Stimulated activated CD8-positive, alpha-beta memory T cell treated with anti-CD3 and anti-CD28 coated beads, Interleukin-12 subunit alpha, Interleukin-12 subunit beta, amount 100 ng/mL, for 1 hour (primary cell): ENCODE measurements at places on chromosomes 1 and 21.

GRCh38 chr1:204435872-204436271, 24.3 kb upstream of the PPP1R15B start:
- DNase-seq, result no peak

GRCh38 chr1:154589780-154590179, 18.2 kb downstream of the ADAR start:
- no peak for DNase-seq

GRCh38 chr1:156838972-156839371, 19.9 kb downstream of the INSRR start:
- DNase-seq, result no peak

DNA sequence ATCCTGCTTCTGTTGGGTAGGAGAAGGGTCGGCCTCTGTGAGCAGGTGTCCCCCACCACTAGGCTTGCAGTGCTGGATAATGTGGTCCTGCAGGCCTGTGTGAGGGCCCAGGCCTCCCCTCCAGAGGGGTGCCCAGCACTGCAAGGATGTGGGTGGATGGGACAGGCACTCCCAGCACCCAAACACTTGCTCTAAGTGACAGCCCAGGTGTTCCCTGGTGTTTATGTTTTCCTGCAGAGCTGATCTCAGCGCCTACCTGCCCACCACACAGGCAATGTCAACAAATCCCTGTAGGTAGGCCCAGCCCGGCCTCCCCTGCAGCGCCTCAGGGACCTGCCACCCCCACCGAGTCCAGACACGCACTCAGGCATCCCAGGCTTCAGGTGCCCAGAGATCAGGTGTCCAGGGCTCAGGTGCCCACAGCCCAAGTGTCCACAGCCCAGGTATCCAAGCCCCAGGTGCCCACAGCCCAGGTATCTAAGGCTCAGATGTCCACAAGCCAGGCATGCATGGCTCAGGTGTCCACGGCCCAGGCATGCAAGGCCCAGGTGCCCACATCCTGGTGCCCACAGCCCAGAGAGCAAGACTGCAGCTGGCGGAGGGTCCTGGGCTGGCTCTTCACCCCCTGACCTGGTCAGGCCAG, 59.2 kb downstream of the WNT9A start:
- DNase-seq, result no peak

DNA sequence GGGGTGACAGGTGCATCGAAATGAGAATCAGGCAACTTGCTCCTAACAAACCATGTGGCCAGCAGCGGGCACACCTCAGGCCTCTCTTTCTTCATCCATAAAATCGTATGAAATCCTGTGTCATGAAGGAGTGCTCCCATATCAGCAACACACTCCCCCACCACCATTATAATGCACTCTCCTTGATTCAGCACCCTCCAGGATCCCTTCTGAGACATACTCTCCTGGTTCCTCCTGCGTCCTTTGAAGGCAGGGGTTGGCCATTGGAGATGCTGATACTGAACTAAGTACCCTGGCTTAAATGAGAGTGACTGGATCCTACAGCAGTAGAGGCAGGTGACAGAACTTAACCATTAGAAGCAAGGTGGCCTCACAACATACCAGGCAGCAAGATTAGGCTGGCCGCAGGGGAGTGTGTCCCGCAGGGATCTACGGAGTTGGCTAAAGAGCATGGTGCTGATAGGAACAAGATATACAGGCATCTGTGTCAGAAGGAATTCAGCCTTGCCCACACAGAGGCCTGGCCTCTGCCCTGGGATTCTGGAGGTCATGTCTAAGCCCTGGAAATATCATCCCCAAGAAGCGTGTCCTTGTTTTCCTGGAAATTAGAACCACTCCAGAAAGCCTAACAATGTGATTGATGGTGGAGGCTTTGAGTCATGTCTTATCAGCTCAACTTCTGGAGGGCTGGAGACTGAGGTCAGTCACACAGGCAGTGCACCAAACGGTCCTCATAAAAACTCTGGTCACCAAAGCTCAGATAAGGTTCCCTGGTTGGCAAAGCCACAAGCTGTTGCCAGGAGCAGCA, 16.8 kb downstream of the S100A7A start:
- no peak for DNase-seq

DNA sequence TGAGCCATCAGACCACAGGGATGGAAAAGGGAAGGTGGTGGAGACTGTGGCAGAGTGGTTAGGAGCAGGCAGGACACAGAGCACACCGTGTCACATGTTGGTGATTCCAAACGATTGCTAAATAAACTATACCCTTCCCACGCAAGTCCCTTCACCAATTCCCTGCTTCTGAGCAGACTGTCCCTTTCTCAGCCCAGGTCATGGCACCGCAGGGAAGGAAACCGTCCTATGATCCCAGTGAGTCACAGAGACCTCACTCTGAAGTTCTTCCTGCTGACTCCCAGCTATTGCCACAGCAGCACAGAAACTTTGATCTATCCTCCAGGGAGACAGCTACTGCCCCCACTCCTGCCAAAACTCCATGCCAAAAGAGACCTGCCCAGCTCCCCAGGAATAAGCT, 19.2 kb downstream of the RIMS3 start:
- DNase-seq, result no peak

GRCh38 chr1:5509664-5510452, 482.4 kb downstream of the NPHP4 start:
- DNase-seq, result peak; percentile 62

GRCh38 chr1:207430602-207431001, 23.5 kb upstream of the CR2 start:
- DNase-seq, result no peak

GRCh38 chr1:111234866-111235265, 7.4 kb downstream of the CHI3L2 start:
- no peak for DNase-seq

DNA sequence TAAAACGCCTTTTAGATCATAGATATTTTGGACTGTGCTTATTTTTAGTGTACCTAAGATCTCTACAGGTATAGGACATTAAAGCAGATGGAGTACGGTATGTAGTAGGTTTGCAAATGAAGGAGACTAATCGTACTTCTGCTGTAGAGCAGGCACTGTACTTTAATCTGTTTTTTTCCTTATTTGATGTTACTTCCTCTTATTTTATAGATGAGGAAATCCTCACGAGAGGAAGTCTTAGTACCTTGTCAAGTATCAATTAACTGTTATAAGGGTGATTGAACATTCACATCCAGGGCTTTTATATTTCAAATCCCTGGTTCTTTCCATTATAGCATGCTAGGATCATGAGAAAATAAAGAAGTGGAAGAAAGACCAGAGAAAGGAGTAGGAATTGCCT, 41.1 kb downstream of the CACHD1 start:
- no peak for DNase-seq

GRCh38 chr1:235093013-235093695, 35.5 kb downstream of the TOMM20 start:
- DNase-seq, result no peak

- peak; percentile 54 for DNase-seq
Measured at GRCh38 chr1:206590025-206590758, 22.1 kb downstream of the EIF2D start.

GRCh38 chr1:2414297-2414958, 2.1 kb upstream of the PEX10 start:
- peak; percentile 68 for DNase-seq

- no peak for DNase-seq
Measured at GRCh38 chr1:96598416-96599168, 123.0 kb upstream of the PTBP2 start.

GRCh38 chr1:193104502-193104906, 710 bp downstream of the GLRX2 start:
- no peak for DNase-seq

GRCh38 chr1:87530042-87530807, 201.5 kb downstream of the LMO4 start:
- no peak for DNase-seq

GRCh38 chr1:3611170-3612019, at the start of gene MEGF6:
Gene MEGF6 (minus strand): TSS chr1:3611508. CDS start chr1:3611268, 240 bp downstream.
- peak; percentile 33 for DNase-seq

- DNase-seq, result no peak
Measured at GRCh38 chr21:33265664-33266049, 510 bp upstream of the IL10RB start.

GRCh38 chr1:157781048-157781447, 4.1 kb upstream of the FCRL2 start:
- DNase-seq, result no peak

DNA sequence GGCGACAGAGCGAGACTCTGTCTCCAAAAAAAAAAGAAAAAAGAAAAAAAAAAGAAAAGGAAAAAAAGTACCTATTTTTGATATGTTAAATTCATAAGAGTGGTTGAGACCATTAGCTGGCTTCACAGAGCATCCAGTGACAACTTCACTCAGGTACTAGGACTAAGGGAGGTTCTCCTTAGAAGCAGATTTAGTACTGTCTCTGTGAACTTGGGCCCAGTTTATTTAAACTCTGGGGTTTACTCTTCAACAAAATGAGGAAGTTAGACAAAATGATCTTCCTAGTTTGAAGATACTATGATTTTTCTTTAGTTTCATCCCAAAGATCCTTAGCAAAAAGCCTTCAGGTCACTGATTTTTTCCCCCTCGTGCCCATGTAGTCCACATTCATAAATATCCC, 21.2 kb downstream of the MACO1 start:
- DNase-seq, result no peak

DNA sequence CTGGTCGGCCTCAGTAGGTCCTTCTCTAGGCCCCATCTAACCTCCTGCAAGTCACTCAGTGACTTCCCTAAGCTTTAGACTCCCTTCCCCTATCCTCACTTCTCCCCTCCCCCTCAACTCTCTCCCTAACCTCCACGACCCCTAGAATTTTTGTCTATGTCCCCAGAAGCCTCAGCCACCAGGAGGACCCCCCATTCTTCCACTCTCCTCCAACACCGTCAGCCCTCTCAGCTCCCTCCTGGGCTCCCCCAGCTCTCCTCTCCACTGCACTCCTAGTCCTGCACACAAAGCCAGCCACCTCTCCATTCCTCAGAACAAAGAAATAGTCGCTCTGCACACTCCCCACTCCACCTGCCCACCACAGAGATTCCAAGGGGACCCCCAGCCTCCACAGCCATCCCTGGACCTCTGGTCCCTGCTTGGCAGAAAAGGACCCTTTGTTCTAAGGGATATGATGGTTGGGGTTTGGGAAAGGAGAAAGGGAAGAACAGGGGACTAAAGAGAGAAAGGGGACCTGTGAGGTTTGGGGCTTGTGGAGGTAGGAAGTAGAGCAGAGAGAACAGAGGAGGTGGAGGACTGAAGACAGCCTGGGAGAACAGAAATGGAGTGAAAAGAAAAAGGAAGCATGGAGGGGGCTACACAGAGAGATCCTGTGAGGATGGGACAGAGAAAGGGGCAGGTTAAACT, 2.8 kb downstream of the ARHGEF2 start:
- no peak for DNase-seq

DNA sequence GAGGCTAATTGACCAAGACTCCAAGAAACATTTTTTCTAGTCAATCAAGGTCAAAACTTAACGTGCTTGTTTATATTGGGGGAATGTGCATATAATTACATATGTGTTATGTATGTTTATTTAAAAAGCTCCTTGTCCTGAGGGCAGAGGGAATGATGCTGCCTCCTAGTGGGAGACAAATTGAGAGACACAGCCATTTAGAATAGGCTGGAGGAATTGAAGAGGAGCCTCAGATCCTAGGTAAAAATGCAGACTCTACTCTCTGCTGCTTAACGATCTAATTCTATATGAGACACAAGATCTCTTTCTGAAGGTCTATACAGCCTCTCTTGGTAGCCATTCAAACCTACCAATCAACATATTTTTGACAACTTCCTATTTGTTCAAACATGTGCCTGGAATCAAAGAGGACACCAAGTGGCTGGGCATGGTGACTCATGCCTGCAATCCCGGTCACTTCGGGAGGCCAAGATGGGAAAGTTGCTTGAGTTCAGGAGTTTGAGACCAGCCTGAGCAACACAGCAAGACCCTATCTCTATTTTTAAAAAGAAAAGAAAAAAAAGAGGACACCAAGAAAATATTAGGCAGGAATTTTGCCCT, 136.6 kb upstream of the ZNF648 start:
- DNase-seq, result no peak

- DNase-seq, result no peak
Measured at GRCh38 chr1:118871582-118872171, 116.5 kb downstream of the TBX15 start.

DNA sequence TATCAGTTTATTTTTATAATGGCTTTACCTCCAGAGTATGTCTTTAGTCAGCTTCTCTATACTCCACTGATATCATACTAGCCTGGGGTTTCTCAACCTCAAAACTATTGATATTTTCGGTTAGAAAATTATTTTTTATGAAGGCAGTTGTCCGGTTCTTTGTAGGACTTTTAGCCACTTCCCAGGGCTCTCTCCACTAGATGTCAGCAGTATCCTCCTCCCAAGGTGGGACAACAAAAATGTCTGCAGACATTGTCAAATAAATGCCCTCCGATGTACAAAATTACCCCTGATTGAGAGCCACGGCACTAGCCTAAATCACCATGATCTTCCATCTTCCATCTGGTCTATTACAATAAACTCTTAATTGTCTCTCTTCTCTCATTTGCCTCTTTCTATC, 4.1 kb upstream of the GRIK1 start:
- no peak for DNase-seq

- no peak for DNase-seq
Measured at GRCh38 chr1:178037510-178038253, 56.2 kb upstream of the RASAL2 start.
